Iris pigment epithelial cell (primary cell): ENCODE measurements at places on chromosomes 12 and 14.

GRCh38 chr12:25743679-25744215 lies 190.7 kb upstream of the LMNTD1 start:
- no peak for DNase-seq

DNA sequence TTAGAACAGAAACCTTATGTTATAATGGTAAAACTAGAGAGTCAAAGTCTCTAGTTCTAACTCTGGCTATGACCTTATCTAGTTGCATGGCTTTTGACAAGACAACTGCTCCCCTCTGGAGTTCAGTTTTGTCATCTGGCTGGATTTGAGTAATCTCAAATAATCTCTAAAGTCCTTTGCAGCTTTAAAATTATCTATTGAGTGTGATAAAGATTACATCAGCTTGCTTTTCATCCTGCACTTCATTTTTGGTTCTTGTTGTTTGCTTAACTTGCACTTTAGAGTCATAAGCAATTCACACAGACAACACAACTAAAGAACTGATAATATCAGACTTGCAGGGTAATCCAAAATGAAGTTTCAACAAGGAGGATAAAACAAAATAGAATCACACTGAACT lies 2.3 kb downstream of the AKAP5 start:
- DNase-seq: no peak

DNA sequence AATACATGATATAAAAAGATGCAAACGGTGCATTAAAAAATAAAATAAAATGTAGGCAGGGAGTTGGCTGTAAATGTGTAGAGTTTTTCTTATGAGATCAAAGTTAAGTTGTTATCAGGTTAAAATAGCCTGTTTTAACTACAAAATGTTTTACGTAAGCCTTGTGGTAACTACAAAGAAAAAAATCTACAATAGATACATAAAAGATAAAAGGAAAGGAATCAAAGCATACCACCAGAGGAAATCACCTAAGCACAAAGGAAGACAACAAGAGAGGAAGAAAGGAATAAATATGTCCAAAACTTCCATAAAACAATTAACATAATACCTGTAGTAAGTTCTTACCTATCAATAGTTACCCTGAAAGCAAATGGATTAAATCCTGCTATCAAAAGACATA lies 12.2 kb downstream of the NELL2 start:
- no peak for DNase-seq

- DNase-seq: no peak
Measured at GRCh38 chr12:124006846-124007713, 34.1 kb downstream of the ZNF664 start.

DNA sequence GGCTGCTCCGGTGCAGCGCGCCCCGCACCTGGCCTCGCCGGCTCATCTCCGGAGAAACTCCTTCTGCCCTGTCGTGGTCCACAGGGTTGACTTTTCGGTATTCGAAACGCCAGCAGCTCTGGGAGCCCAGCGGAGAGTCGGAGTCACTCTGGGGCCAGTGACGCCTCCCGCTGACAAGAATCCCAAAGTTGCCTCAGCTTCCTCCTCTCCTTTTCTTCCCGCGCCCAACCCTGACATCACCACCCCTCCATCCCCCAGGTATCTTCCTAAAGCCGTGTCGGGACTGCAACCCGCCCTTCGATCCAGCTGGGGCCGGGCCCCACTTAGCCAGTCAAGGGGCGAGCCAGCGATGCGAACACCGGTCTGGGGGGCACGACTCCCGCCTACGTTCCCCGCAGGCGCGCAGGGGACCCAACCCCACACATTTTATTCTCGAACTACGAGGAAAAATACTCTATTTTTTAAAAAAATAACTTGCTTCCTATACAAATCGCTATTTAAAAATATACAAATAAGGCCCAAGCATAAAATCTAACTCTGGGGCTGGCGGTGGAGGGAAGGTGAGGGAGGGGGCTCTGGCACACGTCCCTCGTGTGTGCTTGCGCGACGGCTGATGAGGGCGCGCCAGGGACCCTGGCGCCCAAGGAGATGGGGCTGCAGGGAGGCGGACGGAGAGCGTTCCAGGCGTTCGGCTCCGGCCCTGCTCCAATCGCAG lies 2.1 kb downstream of the NKX2-8 start:
- DNase-seq: no peak

DNA sequence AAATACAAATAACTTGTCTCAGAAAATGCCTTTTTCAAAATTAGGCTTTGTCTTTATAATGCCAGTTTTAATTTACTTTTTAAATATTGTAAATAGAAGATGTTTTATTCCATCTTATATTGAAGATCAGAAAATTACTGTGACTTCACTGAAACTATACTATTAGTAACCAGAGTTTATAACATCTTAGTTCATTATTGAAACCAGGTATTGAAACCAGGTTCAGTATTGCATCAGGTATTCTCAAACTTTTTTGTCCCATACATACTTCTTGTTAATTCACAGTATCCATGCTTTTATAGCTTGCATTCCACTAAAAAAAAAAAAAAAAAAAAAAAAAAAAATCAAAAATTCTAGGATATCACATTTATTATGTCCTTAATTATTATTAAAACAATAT lies 227.5 kb downstream of the GXYLT1 start:
- no peak for DNase-seq

DNA sequence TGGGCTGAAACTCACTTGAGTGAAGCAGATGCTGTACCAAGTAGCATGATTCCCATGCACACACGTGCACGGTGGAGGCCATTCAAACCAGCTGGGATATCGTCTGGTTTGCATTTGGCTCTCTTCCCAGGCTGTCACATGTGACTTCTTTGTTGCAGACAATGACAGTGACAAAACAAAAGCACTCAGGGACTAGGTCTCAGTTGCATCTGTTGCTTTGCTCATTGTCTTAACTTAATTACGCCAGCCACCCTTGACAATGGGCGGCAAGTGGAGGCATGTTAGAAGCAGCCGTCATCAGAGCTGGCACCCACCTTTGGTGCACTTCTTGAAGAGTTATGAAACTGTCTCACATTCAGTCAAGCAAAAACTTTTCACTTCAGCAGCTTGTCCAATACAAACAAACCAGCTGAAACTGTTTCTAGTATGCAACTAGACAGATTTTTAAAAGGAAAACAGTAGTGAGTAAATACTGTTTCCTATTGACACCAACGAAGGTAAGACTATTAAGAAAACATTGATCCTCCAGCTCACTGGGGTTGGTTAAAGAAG lies 74.3 kb downstream of the IGF1 start:
- DNase-seq: no peak

DNA sequence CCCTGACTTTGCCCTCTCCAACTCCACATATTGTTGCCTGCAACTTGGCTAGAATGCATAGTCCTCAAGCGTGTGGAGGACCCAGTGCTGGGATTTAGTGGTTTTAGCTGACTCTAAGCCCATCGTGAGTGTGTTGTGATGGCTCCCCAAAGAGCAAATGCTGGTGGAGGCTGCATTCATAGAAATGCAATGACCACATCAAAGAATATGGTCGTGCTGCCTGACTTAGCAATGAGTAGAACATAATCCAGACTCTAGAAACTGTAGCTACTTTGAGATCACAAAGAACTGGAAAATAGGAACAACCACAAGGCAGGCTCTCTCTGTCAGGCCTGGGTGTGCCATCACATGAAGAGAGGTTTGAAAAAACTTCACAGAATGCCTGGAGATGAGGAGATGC lies 1.3 kb downstream of the DYRK4 start:
- peak; percentile 10 for DNase-seq

- DNase-seq: no peak
Measured at GRCh38 chr12:68482660-68483059, 128.0 kb upstream of the RAP1B start.

GRCh38 chr14:96271421-96271762 lies 15.4 kb downstream of the BDKRB1 start:
- DNase-seq: no peak

GRCh38 chr14:68734231-68734732 lies 58.6 kb downstream of the ZFP36L1 start:
- peak; percentile 37 for DNase-seq

DNA sequence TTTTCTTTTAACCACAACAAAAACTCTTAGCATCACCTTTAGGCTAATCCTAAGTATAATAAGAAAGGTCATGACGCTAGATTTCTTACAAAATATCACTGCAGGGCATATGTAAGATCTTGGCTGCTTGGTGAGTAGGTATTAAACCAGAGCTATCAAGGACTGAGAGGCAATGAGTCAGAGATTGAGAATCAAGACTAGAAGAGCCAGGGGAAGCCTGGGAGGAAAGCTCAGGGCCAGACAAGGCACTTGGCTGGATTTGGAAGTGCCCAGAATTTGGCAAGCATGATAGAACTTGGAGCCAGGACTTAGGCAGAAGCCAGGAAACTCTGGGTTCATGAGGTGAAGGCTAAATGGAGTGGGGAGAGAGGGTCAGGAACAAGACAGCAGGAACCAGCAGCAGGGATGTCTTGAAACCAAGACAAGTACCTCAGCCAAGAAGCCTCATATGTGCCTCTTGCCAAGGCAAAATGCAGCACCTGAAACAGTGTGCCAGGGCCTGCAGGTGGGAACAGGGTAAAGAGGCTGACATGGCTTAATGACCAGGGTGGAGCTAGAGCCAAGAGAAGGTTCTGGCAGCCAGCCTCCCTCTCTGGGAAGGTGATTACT lies 49.9 kb downstream of the PTHLH start:
- DNase-seq: peak; percentile 74

GRCh38 chr12:40474630-40475029 lies 217.6 kb upstream of the CNTN1 start:
- no peak for DNase-seq

DNA sequence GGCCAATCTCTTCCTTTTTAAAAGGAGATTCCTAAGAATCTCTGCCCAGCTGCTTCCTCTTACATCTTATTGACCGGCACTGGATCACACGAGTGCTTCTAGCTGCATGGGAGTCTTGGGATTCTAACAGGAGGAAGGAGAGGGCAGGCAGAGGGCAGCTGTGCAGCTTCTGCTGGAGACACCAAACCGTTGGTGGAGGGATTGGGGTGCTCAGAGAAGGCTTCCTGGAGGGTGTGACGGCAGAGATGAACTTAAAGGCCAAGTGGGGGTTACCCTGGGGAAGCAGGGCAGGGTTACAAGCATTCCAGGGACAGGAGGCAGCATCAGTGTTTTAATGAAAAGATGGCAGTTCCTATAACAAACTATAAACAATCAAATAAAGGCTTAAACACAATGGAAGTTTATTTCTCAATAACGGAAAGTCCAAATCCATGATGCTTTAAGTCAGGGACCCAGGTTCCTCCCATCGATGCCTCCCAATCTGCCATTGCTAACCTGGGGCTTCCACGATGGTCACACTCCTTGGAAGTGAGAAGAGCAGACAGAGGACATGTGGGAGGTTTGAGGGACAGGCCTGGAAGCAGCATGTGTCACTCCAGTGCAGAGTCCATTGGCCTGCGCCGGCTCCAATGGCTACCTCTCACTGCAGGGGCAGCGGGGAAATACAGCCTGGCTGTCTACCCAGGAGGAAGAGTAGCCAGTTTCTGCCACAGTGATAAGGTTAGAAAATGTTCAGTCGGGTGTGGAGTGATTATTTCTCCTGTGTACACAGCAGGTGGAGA lies 53.1 kb upstream of the DDX11 start:
- DNase-seq: no peak

- no peak for DNase-seq
Measured at GRCh38 chr12:66166561-66166960, 3.2 kb downstream of the TMBIM4 start.

DNA sequence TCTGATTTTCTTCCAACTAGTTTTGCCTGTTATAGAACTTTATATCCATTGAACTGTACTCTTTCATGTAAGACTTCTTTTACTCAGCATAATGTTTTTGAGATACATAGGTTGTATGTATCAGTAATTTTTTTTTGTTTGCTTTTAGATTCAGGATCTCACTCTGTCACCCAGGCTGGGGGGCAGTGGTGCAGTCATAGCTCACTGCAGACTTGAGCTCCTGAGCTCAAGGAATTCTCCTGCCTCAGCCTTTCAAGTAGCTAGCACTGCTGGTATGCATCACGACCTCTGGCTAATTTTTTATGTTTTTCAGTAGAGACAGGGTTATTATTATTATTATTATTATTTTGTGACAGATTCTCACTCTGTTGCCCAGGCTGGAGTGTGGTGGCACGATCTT lies 65.0 kb upstream of the DDHD1 start:
- no peak for DNase-seq

DNA sequence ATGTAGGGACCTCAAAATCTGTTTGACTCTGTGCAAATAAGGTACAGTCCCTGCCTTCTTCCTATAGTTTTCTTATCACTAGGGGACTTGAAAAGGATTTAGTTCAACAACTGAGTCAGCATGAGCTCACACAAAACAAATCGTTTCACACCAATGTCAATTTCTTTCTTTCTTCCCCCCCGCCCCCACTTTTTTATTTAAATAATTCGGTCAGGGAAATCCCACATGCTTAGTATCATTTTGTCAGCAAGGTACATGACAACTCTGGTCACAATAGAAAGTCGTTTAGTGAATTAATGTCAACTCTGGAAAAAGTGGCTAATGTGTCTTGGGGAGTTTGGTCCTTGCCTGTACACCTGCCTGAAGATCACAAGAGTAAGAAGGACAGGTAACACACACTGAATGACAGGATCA lies 232.2 kb upstream of the PLEKHG7 start:
- no peak for DNase-seq

- DNase-seq: no peak
Measured at GRCh38 chr14:37285220-37285619, 87.5 kb downstream of the MIPOL1 start.

- peak; percentile 76 for DNase-seq
Measured at GRCh38 chr14:23640524-23641141, 4.5 kb downstream of the DHRS2 start.

GRCh38 chr14:84071061-84071460 lies 1458.9 kb upstream of the FLRT2 start:
- DNase-seq: no peak

DNA sequence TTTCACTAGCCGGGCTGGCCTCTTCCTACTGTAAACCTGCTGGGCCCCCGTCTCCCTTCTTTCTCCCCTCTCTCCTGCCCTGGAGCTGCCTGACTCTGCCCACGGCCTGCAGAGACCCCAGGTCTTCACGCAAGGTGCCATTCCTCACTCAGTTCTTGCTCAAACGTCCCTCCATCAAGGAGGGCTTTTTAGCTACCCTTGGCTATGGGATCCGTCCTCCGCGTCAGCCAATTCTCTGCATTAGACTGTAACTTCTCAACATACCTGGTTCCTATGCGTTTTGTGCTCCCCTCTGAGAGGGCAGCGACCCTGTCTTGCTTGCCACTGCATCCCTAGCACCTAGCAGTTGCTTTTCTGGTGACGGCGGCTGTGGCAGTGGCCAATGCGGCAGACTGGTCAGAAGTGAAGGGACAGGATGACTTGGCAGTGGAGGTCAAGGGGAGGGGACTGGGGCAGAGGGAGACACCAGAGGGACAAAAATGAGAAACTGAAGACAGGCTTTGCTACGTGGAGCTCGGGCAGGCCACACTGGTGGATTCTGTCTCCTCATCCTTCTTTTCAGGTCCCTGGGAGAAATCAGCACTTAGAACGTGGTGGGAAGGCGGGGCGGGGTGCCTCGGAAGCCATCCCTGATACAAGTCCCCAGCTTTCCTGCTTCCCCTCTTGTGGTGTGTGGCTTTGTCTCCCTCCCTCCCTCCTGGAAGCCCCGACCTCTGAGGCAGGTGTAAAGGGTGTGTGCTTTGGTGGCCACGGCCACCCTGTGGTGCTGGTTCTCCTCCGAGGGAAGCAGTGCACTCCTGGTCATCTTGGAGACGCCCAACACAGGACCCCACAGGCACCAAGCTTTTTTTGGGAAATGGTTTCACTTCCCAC lies 1.8 kb downstream of the B3GNT4 start:
- no peak for DNase-seq
